ENCODE measurements at places on chromosomes 1 and 21. TPM values are rescaled to one million over a fixed set of nuclear protein-coding genes. Genes with fewer than 3 reads are reported as not detected.
A peak's percentile ranks its signal among the peaks of the same experiment; 100 is the strongest.

The PLCH2 gene
- total RNA-seq, result 1.3 TPM

The AMIGO1 gene
- total RNA-seq, result 4.1 TPM

GRCh38 chr1:16383888-16384287 lies 16.8 kb downstream of the SZRD1 start:
- no peaks in the 10 kb centered on the region for H3K36me3 ChIP-seq
- peaks cover 50% of the 10 kb centered on the region for H3K4me1 ChIP-seq
- H3K27me3 ChIP-seq, result no peaks in the 10 kb centered on the region
- no peak for DNase-seq
- no peak overlapping the region for H3K4me3 ChIP-seq
- no peak overlapping the region for H3K27ac ChIP-seq

DNA sequence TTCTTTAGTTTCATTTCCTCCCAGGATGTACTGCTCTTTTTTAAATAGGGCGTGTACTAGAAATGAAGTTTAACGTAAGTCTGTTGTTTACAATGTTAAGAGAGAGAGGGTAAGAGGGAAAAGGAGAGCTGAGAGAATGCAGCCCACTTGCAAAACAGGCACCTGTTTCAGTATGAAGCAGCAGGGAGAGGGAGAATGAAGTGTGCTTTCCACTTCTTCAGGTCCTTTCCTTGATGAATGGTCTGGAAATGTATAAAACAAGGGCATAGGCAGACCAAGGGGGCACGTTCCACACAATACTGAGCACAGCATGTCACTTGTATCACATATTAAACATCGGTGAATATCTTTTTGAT lies 2.0 kb downstream of the KCNA3 start:
- no peak for DNase-seq
- H3K36me3 ChIP-seq, result no peaks in the 10 kb centered on the region
- H3K4me3 ChIP-seq, result peak overlapping the region; percentile 56
- peaks cover 53% of the 10 kb centered on the region for H3K4me1 ChIP-seq

- H3K27ac ChIP-seq, result peak overlapping the region; percentile 79
- no peaks in the 10 kb centered on the region for H3K4me1 ChIP-seq
- DNase-seq, result peak; percentile 87
Observed at GRCh38 chr1:28156821-28157220, 19.7 kb downstream of the PTAFR start.

GRCh38 chr1:1797731-1798341 lies 19.6 kb upstream of the NADK start:
- no peaks in the 10 kb centered on the region for H3K36me3 ChIP-seq
- H3K27ac ChIP-seq, result no peak overlapping the region
- no peak overlapping the region for H3K4me3 ChIP-seq

GRCh38 chr1:63645317-63645716 lies 52.1 kb downstream of the PGM1 start:
- peak overlapping the region; percentile 46 for H3K27ac ChIP-seq
- no peaks in the 10 kb centered on the region for H3K27me3 ChIP-seq
- H3K36me3 ChIP-seq, result no peaks in the 10 kb centered on the region
- DNase-seq, result peak; percentile 61
- H3K4me3 ChIP-seq, result no peak overlapping the region

GRCh38 chr21:42266971-42267556 lies 48.1 kb downstream of the ABCG1 start:
- H3K4me3 ChIP-seq, result no peak overlapping the region
- no peak overlapping the region for H3K27ac ChIP-seq
- no peaks in the 10 kb centered on the region for H3K36me3 ChIP-seq
- H3K27me3 ChIP-seq, result no peaks in the 10 kb centered on the region
- peaks cover 67% of the 10 kb centered on the region for H3K4me1 ChIP-seq

- no peaks in the 10 kb centered on the region for H3K4me1 ChIP-seq
- H3K27ac ChIP-seq, result no peak overlapping the region
- no peaks in the 10 kb centered on the region for H3K36me3 ChIP-seq
Observed at GRCh38 chr1:15226388-15227255, 20.4 kb upstream of the FHAD1 start.

DNA sequence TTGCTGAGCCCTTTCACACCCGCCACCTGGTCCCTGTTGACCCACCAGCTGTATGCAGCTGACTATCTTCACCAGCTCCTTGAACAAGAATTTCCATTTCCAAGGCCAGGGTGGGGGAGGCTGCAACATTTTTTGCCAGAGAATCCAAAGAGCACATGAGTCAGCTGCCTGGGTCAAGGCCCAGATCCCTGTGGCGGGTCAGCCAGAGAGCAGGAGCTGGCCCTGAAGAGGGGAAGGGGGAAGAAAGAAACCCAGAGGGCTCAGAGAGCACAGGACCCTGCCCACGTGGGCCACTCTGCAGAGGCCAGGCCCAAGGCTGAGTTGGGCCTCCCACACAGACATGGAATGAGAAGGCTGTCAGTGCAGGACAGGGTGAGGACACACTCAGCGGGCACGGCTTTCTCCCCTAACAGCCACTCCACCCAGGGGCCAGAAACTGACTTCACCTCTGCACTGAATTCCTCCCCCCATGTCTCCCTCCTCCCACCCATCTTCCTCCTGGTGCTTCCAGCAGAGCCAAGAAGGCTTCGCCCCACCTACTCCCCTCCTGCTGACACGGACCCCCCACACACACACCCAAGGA lies 28.9 kb downstream of the S100A6 start:
- peak overlapping the region; percentile 53 for H3K27ac ChIP-seq
- H3K4me1 ChIP-seq, result no peaks in the 10 kb centered on the region
- H3K36me3 ChIP-seq, result no peaks in the 10 kb centered on the region
- DNase-seq, result peak; percentile 90
- no peak overlapping the region for H3K4me3 ChIP-seq
- H3K27me3 ChIP-seq, result no peaks in the 10 kb centered on the region

- no peak for DNase-seq
- peaks cover 9% of the 10 kb centered on the region for H3K4me1 ChIP-seq
- peaks cover 96% of the 10 kb centered on the region for H3K36me3 ChIP-seq
- H3K27ac ChIP-seq, result no peak overlapping the region
- no peaks in the 10 kb centered on the region for H3K27me3 ChIP-seq
Observed at GRCh38 chr1:209839875-209840546, 12.2 kb downstream of the UTP25 start.

- H3K4me1 ChIP-seq, result peaks cover 99% of the 10 kb centered on the region
- peak overlapping the region; percentile 79 for H3K27ac ChIP-seq
- no peaks in the 10 kb centered on the region for H3K27me3 ChIP-seq
- H3K36me3 ChIP-seq, result no peaks in the 10 kb centered on the region
- no peak overlapping the region for H3K4me3 ChIP-seq
Observed at GRCh38 chr1:15952317-15953258, 23.3 kb downstream of the ZBTB17 start.

GRCh38 chr1:168628807-168629206 lies 52.4 kb downstream of the XCL1 start:
- no peaks in the 10 kb centered on the region for H3K36me3 ChIP-seq
- H3K27ac ChIP-seq, result no peak overlapping the region
- H3K27me3 ChIP-seq, result no peaks in the 10 kb centered on the region
- no peaks in the 10 kb centered on the region for H3K4me1 ChIP-seq
- no peak for DNase-seq
- H3K4me3 ChIP-seq, result no peak overlapping the region

DNA sequence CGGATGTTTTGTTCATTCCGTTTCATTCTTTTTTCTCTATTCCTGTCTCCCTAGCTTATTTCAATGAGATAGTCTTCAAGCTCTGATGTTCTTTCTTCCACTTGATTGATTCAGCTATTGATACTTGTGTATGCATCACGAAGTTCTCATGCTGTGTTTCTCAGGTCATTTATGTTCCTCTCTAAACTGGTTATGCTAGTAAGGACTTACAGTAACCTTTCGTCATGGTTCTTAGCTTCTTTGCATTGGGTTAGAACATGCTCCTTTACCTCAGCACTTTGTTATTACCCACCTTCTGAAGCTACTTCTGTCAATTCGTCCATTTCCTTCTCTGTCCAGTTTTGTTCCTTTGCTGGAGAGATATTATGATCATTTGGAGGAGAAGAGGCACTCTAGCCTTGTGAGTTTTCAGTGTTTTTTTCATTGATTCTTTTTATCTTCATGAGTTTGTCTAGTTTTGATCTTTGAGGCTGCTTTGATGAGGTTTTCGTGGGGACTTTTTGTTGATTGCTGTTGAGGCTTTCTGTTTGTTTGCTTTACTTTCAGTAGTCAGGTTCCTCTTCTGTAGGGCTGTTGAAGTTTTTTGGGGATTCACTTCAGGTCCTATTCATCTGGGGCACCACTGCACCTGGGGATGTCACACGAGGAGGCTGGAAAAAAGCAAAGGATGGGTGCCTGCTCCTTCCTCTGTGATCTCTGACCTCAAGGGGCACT lies 496.9 kb upstream of the LRRC7 start:
- no peaks in the 10 kb centered on the region for H3K27me3 ChIP-seq
- no peak overlapping the region for H3K4me3 ChIP-seq
- DNase-seq, result no peak

DNA sequence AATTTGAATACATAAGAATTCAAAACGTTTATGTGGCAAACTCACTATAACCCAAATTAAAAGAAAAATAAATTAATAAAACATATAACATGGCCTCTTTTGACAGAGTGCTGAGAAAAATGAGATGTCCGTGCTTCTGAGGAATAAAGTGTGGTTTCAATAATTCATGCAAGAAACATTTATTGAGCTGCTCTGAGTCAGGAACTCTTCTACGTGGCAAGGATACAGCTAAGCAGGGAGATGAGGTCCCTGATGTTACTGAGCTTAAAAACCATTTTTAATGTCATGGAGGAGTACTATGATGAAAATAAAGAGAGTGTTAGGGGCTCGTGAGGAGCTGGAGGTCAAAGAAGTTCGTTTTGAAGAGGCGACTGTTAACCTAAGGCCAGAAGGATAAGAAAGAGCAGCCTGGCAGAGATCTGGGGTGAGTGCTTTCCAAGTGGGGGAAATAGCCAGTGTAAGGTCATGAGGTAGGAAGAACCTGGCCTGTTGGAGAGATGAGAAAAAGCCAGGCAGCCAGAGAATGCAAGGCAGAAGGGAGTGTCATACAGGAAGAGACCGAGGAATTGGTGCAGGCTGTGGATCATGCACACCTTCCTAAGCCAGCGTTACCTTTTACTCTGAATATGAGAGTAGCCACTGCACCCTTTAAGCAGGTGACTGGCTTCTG lies 182.2 kb upstream of the DUSP10 start:
- H3K4me3 ChIP-seq, result no peak overlapping the region
- no peak for DNase-seq
- no peaks in the 10 kb centered on the region for H3K27me3 ChIP-seq
- no peaks in the 10 kb centered on the region for H3K4me1 ChIP-seq
- no peaks in the 10 kb centered on the region for H3K36me3 ChIP-seq

GRCh38 chr1:68181165-68181556 lies 51.2 kb downstream of the WLS start:
- no peak overlapping the region for H3K4me3 ChIP-seq
- H3K4me1 ChIP-seq, result peaks cover 9% of the 10 kb centered on the region
- H3K27me3 ChIP-seq, result no peaks in the 10 kb centered on the region
- no peak overlapping the region for H3K27ac ChIP-seq
- no peak for DNase-seq
- H3K36me3 ChIP-seq, result no peaks in the 10 kb centered on the region

GRCh38 chr1:206065547-206066145 lies 12.7 kb downstream of the RHEX start:
- H3K4me1 ChIP-seq, result peaks cover 15% of the 10 kb centered on the region
- no peaks in the 10 kb centered on the region for H3K27me3 ChIP-seq
- H3K27ac ChIP-seq, result no peak overlapping the region
- no peak for DNase-seq
- H3K4me3 ChIP-seq, result no peak overlapping the region

GRCh38 chr1:22090867-22091266 lies 38.4 kb downstream of the CDC42 start:
- H3K4me3 ChIP-seq, result no peak overlapping the region
- no peaks in the 10 kb centered on the region for H3K36me3 ChIP-seq
- H3K4me1 ChIP-seq, result peaks cover 69% of the 10 kb centered on the region
- H3K27me3 ChIP-seq, result no peaks in the 10 kb centered on the region
- no peak overlapping the region for H3K27ac ChIP-seq
- no peak for DNase-seq

DNA sequence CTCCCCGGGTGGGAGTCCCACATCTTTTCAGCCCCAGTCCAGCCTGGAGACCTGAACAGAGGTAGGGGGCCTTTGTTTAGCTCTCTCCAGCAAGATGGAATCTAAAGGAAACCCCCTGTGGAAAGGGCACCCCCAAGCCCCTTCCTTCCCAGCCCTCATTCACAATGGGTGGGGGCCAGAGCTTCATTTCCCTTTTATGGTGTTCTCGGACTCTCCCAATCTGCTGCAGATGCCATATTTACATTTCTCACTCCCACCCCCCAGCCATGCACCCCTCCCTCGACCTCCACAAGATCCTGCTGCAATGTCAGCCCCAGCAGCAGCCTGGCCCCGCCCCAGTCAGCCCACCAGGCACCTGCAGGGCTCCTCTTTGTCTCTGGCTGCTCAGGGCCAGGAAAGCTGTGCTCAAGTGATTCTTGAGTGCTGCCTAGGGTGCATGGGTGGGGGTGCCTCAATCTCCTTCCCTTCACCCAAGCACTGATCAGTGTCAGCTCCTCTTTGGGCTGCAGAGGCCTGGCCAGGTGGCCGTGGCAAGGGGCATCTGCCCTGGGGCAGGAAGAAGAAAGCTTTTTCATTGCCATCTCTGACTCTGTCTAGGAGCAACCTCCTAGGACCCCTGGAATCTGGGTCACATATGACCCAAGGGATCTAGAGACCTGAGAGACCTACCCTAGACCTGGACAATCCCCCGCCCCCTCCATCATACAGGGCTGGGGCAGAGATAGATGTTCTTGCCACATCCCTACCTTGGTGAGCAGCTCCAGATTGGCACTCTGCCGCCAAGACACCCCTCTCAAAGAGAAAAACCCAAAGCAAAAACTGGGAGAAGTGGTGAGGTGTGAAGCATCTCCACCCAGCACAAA lies 1.7 kb downstream of the KIF21B start:
- peaks cover 12% of the 10 kb centered on the region for H3K4me1 ChIP-seq
- H3K27ac ChIP-seq, result peak overlapping the region; percentile 88
- no peaks in the 10 kb centered on the region for H3K27me3 ChIP-seq
- DNase-seq, result no peak

- no peaks in the 10 kb centered on the region for H3K4me1 ChIP-seq
- no peaks in the 10 kb centered on the region for H3K36me3 ChIP-seq
- no peaks in the 10 kb centered on the region for H3K27me3 ChIP-seq
Observed at GRCh38 chr1:162663086-162663485, 30.8 kb downstream of the DDR2 start.

GRCh38 chr1:84434801-84435549 lies 36.7 kb downstream of the DNASE2B start:
- H3K27me3 ChIP-seq, result no peaks in the 10 kb centered on the region
- no peak overlapping the region for H3K27ac ChIP-seq
- H3K4me3 ChIP-seq, result no peak overlapping the region

- H3K27ac ChIP-seq, result no peak overlapping the region
- no peak for DNase-seq
- H3K27me3 ChIP-seq, result no peaks in the 10 kb centered on the region
- H3K4me3 ChIP-seq, result no peak overlapping the region
- H3K4me1 ChIP-seq, result peaks cover 7% of the 10 kb centered on the region
Observed at GRCh38 chr21:44450999-44451398, 4.3 kb upstream of the LRRC3 start.

- no peak overlapping the region for H3K4me3 ChIP-seq
- no peaks in the 10 kb centered on the region for H3K4me1 ChIP-seq
- no peaks in the 10 kb centered on the region for H3K36me3 ChIP-seq
- H3K27me3 ChIP-seq, result no peaks in the 10 kb centered on the region
- no peak for DNase-seq
Observed at GRCh38 chr1:214318356-214318755, 37.4 kb downstream of the SMYD2 start.

- no peak for DNase-seq
- no peak overlapping the region for H3K4me3 ChIP-seq
- H3K36me3 ChIP-seq, result no peaks in the 10 kb centered on the region
- H3K4me1 ChIP-seq, result peaks cover 26% of the 10 kb centered on the region
Observed at GRCh38 chr1:206505702-206506355, 1.5 kb upstream of the RASSF5 start.
